Stimulated activated CD4-positive, alpha-beta T cell treated with anti-CD3 and anti-CD28 coated beads, Interleukin-1b, Interleukin-23, amount 100 ng/mL, for 1 hour (primary cell): ENCODE measurements at places on chromosomes 1 and 21.
A peak's percentile ranks its signal among the peaks of the same experiment; 100 is the strongest.

DNA sequence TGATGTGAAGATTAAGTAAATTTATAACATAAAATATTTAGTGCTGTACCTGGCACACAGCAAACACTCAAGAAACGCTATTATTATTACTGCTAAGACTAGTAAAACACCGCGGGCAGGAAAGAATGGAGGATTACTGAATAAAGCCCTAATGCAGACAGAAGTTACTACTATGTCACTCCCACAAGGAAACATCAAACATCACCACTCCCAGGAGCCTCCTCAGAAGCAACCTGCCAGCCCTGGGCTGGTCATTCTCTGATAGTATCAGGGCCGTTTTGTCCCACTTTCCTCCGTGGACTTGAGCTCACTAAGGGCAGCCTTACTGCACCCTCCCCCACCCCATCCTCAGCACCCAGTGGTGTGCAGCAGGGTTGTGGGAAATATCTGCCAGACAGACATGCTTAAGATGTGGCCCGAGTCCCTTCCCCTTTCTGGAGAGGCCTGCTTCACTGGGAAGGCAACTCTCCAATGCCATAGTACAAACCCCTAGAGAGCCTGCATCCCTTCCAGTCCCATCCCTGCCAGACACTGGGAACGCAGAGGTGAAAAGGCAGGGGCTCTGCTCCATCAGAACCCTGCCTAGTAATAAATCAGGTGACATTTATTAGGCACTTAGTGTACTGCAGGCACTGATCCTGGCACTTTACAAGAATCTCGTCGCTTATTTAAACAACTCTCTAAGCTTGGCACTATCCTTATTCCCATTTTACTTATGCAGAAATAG lies 41.7 kb upstream of the ECE1 start:
- DNase-seq, result no peak

DNA sequence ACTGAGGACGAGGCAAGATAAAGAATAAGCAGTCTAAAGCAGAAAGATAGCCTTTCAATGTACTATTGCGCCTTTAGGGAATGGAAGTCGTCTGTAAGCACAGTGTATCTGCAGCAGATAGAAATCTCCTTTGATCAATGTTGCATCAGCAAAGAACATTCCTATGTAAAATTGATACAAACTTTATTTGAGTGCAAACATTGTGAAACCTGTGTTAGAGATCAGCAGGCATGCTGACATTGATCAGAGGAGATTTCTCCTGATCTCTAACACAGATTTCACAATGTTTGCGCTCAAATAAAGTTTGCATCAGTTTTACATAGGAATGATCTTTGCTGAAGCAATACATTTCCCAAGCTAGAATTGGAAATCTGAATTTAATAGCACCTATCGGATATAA lies 1446.8 kb downstream of the MRPL39 start:
- no peak for DNase-seq

- no peak for DNase-seq
Observed at GRCh38 chr1:183195142-183195574, 9.1 kb downstream of the LAMC2 start.

DNA sequence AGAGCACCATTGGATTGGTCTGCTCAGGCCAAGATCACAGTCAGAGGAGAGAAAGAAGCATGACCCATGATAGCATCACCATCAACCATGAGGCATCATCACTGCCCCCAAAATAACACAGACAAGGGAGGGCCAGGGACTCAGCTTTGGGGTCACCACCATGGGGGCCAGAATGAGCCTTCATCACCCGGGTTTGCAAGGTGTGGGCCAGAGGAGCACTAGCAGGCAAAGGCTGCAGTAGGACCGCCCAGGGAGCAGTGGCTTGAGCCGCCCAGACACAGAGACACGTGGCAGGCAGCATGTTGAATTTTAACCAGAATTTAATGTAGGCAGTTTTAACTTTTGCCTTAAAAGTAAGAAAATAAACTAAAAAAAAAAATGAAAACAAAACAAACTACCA lies 53.7 kb upstream of the TMPRSS2 start:
- no peak for DNase-seq

GRCh38 chr1:202663131-202663530 lies 47.1 kb downstream of the SYT2 start:
- DNase-seq, result no peak

DNA sequence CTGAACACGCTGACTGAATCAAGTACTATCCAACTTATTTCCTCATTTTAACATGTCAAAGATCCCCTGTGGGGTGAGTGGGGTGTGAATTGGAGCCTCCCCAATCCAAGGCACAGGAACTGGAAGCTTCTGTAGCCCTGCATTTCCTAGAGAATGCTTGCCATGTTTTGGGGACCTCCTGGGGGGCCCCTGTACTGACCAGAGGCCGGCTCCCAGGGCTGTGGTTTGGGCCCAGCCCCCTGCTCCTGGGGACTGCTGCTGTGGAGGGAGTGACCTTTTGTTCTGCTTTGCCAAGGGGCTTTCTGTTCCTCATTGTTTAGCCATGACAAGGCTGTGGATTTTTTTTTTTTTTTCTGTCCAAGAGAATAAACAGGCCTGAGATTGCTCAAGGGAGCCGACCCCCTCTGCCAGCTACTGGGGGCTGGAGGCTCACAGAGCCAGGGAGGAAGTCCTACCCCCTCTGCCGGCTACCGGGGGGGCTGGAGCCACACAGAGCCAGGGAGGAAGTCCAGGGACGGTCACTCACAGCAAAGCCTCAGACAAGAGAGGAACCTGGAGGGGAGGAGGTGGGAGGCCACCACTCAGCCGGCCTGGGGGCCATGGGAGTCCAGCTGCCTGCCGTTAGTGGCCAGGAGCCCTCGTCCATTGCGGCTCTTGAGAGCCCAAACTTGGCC lies 17.4 kb downstream of the TNFRSF1B start:
- no peak for DNase-seq

DNA sequence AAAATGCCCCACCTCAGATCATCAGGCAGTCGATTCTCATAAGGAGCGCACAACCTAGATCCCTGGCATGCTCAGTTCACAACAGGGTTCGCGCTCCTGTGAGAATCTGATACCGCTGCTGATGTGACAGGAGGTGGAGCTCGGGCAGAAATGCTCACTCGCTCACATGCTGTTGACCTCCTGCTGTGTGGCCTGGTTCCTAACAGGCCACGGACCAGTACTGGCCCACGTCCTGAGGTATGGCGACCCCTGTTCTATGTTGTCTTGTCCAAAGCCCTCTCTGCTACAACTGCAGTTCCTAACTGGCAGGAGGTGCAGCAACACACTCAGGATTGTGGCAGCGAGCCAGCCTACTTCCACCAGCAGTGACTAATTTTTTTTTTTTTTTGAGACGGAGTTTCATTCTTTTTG lies 70.6 kb downstream of the CLSTN1 start:
- DNase-seq, result no peak

GRCh38 chr1:113073479-113073950 lies 517 bp downstream of the LRIG2 start:
- DNase-seq, result no peak

GRCh38 chr1:226663327-226663704 lies 75.8 kb downstream of the ITPKB start:
- no peak for DNase-seq

DNA sequence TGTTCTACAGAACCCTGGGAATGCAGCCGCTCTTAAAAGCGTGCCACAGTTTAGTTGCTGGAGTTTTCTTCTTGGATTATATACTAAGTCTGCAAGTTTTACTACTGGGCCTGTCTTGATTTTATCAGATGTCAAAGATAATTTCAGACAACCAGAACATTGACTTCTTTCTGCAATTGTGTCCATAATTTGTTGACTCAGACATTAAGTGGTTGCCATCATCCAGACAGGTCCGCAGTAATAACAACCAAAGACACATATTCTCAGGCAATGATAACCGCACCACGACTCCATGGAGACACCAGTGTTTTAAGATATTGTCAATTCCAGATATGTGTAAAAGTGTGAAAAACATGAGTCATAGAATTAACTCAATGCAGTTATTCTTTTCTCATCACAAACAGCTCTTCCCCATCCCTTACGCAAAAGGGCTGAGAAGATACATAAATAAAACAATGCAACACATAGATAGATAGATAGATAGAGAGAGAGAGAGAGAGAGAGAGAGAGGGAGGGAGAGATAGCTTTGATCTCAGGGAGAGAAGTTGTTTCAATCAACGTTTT lies 90.4 kb upstream of the FMN2 start:
- no peak for DNase-seq

DNA sequence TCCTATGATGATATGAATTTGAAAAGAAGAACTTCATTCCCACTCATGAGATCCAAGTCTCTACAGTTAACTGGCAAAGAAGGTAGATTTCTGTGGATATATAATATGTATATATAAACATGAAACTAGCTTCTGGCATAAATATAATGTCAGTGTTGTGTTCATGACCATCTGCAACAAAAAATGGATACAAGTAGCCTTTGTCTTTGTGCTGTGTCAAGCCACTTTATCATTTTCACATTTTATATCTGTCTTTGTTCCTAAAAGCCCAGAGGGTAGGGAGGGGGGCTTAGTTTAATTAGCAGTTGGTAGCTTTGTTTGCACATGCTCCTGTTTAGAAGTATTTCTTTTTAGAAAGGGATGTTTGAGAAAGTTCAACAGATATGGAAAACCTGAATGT lies 56.2 kb upstream of the FASLG start:
- no peak for DNase-seq

DNA sequence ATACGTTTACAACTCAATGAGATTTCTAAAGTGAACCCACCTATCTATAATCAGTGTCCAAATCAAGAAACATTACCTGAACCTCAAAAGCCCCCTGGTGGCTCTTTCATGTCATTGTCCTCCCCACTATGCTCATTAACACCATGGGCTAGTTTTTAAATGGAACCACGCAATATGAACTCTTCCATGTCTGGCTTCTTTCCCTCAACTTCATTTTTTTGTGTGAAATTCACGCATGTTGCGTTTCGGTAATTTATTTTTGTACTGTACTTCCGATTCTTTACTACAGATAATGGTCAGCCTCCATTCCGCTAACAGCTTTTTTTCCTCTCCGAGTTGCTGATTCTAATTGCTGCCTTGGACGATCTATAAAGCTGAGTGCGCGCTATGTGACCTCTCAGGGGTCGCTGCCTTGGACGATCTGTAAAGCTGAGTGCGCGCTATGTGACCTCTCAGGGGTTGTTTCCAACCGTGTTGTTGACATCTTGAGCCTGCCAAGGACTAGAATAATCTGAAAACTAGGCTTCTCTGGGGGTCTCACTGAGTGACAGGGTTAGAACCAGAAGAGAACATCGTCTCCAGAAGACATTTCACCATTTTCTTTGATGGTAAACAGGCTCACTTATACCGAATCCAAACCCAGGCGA lies 1.1 kb upstream of the CACYBP start:
- peak; percentile 32 for DNase-seq

DNA sequence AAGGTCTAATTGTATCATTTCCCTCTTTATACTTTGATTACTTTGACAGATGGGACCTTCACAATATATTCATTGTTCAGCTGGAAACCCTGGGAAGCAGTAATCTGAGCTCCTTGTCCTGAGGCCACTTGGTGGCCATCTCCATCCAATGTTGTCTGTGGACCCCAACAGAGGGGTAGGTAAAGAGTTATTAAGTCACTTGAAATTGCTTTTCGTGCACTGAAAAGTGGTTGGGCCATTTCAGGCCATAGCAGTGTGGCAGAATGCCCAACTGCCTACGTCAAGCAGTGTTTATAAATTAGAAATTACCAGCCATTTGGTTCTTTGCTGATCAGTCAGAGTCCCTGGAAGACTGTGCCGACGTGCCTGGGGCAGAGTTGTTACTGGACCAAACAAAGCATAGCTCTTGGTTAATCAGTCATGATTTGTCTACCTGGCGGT lies 308.3 kb upstream of the USP25 start:
- no peak for DNase-seq

DNA sequence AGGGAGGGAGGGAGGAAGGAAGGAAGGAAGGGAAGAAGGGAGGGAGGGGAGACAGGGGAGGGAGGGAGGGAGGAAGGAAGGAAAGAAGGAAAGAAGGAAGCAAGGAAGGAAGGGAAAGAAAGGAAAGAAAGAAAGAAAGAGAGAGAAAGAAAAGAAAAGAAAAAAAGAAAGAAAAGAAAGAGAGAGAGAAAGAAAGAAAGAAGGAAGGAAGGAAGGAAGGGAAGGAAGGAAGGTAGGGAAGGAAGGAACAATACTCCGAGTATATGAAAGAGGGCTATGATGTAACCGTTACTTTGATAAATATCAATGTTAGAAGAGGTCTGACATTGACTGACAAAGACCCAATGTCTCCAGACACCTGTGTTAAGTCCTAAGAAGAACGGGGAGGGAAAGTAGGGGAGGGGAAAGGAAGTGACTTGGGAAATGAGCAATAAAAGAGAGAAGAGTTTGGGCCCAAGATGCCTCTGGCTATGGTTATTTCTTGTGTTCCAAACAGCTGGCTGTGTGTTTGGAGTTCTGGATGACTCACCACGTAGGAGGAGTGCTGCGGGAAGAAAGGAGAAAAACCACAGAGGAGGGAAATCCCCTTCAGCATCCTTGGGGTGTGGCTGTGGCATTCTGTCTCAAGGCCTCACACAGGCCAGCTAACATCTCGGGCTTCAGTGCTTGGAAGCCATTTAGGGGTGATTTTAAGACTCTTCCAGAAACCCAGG lies 37.0 kb upstream of the RXRG start:
- no peak for DNase-seq

GRCh38 chr1:245814651-245815050 lies 659.9 kb downstream of the KIF26B start:
- no peak for DNase-seq

DNA sequence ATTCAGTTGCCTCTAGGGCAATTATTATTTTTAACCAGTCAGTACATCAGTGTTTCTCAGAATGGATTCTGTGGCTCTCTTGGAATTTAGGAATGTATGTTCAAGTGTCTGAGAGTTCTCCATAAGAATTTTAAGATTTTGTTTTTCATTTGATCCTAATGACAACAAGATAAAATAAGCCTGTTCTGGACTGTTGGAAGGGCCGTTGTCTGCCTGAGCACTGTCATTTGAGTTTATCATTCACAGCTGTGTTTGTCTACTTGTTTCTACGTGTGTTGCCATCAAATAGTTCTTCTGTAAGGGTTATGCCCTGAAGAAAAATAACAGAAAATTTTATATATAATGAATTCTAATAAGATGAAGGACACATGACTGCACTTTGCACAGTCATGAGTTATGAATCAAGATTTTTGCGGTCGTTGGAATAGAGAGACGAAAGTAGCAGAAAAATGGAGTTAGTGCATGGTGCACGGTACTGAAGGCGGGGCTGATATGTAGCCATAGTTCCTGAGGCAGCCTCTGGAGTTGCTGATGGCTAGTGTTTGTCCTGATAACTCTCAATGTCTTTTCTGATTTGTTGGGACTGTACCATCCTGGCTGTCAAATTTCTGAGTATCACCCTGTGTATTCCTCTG lies 92.5 kb downstream of the NOS1AP start:
- no peak for DNase-seq

- no peak for DNase-seq
Observed at GRCh38 chr1:209513226-209513625, 70.3 kb upstream of the CAMK1G start.
